CD4-positive, alpha-beta T cell treated with Interleukin-17A for 1 hour (primary cell): ENCODE measurements at places on chromosomes 7 and 10.
A peak's percentile ranks its signal among the peaks of the same experiment; 100 is the strongest.

DNA sequence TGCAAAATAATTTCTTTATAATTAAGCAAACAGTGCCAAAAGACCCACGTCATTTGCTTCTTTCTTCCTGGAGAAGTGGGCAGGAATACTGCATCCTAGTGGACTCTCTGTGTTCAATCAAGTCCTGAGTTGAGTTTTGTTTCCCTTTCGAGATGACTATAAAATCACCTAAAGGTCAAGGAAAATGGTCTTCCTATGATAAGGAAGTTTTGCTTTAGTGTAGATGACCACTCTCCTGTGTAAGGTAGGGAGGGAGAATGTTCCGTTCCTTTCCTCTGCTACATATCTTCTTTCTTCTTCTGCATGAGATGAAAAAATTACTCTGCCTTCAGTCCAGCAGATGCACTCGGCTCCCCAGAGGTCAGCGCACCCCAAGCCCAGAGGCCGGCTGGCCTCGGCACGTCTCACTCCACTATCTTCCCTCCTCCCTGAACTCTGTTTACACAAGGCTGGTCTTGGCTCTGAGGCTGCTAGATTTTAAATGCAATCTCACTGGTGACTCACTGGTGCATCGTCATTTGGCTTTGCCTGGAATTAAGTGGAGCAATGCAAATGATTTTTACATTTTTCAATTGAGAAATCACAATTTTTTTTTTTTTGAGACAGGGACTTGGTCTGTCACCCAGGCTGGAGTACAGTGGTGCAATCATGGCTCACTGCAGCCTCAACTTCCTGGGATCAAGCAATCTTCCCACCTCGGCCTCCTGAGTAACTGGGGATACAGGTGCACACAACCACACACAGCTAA lies 18.6 kb upstream of the VDAC2 start:
- no peak for DNase-seq

GRCh38 chr7:133776266-133776665 lies 350.9 kb upstream of the LRGUK start:
- DNase-seq = no peak

- DNase-seq = no peak
These were observed 516.1 kb downstream of the CCSER2 start for GRCh38 chr10:84844461-84844860.

- no peak for DNase-seq
These were observed 37.7 kb downstream of the ASB13 start for GRCh38 chr10:5628451-5629302.

DNA sequence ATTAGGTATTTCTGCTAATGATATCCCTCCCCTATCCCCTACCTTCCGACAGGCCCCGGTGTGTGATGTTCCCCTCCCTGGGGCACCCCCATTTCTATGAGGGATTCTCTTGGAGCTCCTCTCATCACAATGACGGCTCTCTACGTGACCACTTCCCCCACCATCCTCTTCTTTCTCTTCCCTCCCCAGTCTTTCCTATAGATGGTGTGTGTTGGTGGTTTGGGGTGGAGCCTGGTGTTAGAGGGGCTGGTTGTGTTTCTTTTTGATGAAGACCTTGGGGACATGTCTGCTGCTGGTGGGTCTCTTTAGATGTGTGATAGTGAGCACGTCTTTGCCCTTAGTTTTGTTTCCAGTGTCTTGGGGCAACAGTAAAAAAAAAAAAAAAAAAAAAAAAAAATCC lies 28.6 kb downstream of the RPS24 start:
- DNase-seq = no peak

GRCh38 chr7:50664937-50665336 lies 99.7 kb upstream of the DDC start:
- no peak for DNase-seq

DNA sequence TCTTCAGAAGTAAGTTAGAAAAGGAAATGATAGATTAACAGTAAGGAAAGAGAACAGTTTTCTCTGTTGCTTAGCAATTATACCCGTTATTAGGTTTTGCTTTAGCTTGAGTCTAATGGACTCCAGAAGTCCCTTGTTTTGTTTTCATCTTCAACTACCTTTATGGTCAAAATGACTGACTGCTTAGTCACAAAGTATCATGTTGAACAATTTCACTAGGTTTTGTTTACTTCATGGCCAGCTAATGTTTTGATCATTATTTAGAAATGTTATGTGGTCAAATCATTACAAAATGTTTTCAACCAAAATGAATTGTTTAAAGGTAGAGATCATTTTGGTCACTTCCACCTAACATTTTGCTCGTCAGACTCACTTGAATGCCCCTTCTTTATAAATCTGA lies 1.9 kb downstream of the UBN2 start:
- no peak for DNase-seq

DNA sequence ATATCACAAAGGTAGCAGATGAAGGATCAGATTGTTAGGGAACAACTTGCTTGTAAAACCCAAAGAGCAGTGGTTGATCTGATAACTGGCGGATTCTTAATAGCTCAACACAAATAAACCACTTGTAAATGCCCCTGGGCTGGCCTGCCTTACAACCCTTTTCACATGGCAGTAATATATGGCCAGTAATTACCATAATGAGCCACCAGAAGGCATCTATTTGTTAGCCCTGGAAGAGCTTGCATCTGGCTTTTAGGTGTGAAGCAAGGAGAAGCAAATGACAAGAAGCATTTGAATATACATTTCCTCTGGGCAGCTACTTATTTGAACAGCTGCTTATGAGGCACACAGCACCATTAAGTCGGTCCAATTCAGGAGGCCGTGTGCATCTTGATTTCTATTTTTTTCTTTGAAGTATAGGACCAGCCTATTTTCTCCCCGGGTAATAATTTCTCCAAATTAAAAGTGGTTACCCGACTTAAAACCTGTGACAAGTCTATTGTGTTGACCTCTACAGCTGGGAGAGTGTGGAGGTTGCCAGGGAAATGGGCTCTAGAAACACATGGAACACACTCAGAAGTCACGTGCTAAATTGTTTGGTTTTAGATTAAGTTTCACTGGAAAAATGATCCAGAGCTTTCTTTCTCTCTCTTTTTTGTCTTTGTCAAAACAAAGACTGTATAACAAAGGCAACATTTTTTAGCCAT lies 113.4 kb downstream of the SEM1 start:
- DNase-seq = peak; percentile 2

DNA sequence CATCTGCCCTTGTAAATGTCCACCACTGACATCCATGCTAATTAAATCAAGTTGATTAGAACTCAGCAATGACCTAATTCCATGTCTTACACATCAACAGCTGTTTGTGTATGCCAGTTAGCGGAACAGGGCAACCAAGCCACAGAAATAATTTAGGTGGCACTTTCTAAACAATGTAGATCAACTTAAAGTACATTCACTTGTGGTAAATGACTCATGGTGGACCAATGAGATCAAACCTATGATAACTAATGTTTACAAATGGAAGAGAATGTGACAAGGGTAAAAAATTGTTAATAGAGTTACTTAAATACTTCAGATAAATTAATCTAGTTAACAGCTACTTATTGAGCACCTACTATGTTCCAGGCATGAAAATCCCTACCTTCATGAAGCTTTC lies 63.1 kb upstream of the ICA1 start:
- no peak for DNase-seq

DNA sequence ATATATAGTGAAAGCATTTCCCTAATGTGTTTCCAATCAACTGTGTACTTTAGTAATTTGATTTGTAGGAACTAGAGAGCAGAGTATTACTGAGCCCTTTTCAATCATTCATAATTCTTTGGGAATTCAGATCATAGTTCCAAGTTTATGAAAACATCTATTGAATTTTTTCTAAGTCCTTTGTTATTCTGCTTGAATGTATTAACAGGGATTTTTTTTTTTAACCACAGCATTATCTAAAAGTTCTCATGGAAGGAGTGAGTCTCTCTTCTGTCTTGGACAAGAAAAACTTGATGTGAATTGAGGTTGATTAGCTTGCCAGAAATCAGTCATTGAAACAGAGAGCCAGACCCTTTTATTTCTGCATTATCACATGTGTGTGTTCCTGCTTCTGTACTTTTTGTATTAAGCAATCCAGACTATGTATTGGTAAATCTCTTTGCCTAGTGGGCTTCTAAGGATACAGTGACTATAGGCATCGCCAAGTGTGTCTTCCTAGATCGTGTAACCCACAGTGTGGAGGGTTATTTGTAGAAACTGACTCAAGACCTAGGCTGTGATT lies 59.9 kb downstream of the BMPER start:
- DNase-seq = no peak

DNA sequence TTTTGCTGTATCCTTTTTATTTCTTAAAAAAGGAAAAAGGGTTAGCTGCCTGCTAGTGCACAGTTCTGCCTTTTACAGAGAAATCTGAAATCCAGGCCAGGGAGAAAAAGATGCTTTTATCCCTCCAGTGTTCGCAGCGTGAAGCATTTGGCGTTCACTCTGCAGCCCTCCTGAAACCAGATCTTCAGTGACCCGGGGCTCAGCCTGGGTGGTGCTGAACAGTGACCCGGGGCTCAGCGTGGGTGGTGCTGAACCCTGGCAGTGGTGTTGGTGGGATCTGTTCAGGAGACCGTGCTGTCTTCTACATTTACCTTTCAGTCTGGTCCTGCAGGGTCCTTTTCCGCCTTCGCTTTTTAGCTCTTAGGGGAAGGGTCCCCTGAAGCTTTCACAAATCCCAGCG lies 164.7 kb upstream of the KLF6 start:
- no peak for DNase-seq

DNA sequence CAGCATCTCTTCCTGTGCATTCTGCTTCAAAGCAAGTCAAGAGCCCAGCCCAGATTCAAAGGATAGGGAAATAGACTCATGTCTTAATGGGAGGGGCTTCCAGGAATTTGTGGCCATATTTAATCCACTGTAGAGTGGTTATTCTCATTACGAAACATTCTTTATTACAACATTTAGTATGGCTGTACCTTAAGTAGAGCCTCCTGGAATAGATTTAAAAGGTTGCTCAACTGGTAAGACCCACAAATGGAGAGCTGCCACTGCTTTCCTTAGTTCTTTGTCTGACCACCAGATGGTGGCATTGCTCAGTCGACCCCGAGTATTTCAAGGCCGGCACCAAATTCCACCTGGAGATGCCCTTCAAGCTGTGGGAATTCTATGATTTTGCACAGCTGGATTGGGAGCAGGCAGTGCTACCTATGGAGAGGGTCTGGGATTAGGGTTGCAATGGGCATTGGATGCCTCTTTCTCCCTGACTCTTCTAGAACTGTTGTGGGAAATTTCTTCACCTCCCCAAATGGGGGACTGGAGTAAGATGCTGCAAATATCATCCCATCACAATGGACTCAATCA lies 102.2 kb downstream of the RBM20 start:
- peak; percentile 66 for DNase-seq

DNA sequence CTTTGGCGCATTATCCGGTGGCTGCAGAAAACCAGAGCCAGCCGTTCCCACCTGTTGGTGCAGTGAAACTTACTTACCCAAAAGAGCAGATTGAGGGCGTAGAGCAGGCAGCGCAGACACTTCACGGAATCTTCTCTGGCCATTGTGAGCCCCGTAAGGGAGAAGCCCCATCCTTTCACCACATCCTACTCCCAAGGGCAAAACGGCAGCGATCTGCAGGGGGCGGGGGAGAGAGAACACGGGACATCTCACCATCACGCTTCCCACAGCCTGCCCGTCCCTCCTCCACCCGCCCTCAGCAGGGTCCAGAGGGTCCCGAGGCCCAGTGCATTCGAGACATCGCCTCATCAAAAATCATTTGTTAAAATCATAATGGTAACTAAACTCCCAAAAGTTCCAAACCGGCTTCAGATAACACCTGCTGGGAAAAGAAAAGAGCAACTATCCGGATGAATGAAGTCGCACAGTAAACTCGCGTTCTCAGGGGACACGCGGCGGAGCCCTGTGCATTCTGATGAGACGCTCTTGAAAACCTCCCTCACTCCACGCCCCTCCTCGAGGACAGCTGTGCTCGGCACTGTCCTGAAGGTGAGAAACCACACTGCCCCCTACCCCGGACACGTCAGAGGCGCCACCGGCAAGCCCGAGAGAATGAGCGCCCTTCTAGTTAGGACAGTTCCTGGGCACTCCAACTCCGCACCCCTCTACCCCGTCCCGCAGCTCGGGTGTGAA lies 1.2 kb downstream of the TSPAN12 start:
- DNase-seq = no peak

DNA sequence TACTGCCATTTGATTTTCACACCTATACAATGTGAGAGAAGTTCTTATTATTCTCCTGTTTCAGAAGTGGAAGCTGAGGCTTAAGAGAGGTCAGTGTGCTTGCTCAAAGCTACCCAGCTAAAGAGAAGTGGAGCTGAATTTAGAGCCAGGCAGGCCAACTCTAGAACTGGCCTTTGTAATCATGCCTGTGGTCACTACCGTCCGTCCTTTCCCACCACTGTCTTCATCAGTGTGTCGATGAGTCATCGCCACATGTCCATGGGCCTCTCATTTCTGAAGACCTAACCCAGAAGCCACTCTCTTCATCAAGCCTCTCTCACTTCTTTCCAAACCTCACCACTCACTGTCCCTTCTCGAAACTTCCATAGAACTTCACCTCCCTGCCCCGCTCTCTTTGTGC lies 237.8 kb downstream of the KIAA1217 start:
- no peak for DNase-seq

GRCh38 chr10:70779511-70780369 lies 5.4 kb downstream of the TBATA start:
- DNase-seq = no peak

DNA sequence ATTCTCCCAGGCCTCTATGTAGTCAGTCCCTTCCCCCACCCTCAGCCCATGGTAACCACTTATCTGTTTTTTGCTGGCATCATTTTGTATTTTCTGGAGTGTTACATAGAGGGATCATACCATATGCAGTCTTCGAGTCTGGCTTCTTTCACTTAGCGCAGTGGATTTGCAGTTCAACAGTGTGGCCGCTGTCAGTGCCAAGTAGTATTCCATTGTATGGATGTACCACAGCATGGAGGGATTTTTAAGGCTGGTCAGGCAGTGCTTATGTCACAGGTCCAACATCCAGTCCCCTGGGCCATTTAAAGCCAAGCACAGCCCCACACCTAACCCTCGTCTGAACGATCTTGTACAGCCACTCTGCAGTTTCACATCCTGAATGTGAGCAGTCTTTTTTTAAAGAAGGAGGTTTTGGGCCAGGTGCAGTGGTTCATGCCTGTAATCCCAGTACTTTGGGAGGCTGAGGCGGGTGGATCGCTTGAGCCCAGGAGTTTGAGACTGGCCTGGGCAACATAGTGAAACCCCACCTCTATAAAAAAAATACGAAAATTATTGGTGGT lies 121.8 kb downstream of the CUX1 start:
- DNase-seq = no peak

GRCh38 chr10:131134651-131135050 lies 176.9 kb downstream of the TCERG1L start:
- DNase-seq = no peak

DNA sequence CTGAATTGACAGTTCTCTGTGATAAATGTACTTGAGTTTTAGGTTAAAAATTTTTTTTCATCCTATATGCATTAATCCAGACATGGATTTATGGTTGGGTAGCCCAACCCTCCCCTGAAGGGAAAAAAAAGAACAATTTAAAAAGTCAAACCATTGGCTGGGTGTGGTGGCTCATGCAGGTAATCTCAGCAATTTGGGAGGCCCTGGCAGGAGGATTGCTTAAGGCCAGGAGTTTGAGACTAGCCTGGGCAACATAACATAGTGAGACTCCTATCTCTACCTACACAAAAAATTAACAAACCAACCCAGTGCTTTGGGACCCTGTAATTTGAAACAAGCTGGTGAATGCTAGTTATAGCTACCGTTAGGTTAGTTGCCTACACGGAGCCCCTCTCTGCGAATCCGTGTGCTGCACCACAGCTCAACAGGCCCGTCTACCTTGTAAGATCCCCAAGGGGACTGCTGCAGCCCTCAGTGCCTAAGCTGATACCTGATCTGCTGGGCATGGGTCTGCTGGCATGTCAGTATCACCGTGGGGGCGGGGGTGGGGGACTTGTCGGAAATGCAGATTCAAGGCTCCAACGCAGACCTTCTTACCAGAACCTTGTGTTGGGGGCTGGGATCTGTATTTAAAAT lies 32.8 kb downstream of the TSPAN14 start:
- DNase-seq = no peak
